ENCODE measurements at places on chromosomes 12 and 14.

DNA sequence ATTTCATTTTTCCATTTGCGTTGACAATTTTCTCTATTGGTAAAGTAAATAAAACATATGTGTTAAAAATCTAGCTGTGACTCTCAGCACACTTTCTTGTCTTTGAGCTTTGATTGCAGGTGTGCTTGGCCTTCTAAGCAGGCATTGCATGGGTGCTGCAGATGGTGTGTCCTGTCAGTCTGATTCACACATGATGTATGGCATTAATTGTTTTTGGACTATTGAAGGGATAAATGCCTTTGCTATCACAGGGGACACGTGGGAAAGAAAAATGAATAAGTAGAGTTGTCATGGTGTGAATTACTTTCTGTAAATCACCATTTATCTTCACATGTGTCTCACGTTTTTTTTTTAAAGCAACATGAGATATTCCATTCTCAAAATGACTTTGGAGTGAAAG lies 211.3 kb upstream of the NAV3 start:
- DNase-seq = no peak

GRCh38 chr12:64566831-64567517 lies 43.3 kb upstream of the RASSF3 start:
- no peak for DNase-seq

GRCh38 chr14:83164591-83164990 lies 1630.9 kb upstream of the SEL1L start:
- DNase-seq = no peak

DNA sequence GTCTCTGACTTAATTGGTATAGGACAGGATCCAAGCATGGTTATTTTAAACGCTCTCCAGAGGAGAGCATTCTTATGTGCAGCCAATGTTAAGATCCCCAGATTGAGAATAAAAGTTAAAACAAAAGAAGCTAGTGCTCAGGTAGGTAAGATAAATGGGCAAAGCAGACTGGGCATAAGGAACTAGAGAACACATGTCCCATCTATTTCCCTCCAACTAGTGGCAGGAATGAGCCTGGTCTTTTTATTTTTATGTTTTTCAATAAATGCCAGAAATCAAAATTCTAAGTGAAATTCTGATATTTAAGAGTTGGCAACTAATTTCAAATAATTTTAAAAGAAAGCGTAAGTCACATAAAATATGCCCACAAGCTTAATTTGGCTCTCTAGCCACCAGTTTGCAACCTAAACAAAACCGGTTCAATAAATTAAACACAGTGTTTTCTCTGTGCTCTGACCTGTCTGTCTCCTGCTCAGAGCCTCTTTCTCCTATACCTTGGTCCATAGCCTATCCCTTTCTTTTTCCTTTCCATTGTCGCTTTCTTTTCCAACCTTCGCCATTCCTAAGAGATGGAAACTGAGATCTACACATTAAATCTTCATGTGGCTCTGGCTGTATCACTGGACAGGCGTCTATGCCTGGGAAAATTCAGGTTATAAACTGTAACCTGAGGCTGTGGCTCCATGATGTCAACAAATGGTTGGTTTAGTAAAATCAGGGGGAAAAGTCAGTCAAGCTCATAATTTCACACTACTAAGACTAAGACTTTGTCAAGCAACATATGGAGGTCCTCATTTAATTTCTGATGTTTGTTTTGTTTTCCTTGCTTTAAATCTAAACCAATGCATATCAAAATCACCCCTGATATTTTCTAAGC lies 5.5 kb downstream of the SLC38A1 start:
- no peak for DNase-seq

- no peak for DNase-seq
These were observed 156.4 kb upstream of the PLXNC1 start for GRCh38 chr12:93991829-93992461.

DNA sequence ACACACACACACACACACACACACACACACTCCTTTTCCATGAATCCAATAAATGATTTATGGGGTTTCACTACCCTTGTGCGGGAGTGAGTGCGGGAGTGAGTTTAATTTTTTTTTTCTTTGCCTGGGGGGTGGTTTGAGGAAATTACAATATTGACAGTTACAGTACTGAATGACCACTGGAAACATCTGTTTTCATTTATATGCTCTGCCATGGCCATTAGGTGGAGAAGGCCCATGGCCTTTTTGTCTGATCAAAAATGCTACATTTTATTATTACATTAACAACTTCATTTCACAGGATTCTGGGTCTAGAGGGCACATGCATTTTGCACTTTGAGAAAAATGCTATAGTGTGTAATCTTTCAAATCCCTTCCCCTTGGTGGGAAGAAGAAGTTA lies 5.9 kb downstream of the TBX3 start:
- DNase-seq = no peak

- no peak for DNase-seq
These were observed 11.6 kb downstream of the RNASE10 start for GRCh38 chr14:20516921-20517320.

- no peak for DNase-seq
These were observed 259.8 kb downstream of the NUAK1 start for GRCh38 chr12:105878964-105879363.
